ENCODE measurements at places on chromosomes 11 and 22. TPM values are rescaled to one million over a fixed set of nuclear protein-coding genes. Genes with fewer than 3 reads are reported as not detected.

The OR51L1 gene
- not detected for total RNA-seq

The STK33 gene
- 4.0 TPM for total RNA-seq

The OR4D6 gene
- total RNA-seq, result not detected

The OSBP2 gene
- total RNA-seq, result 11.1 TPM

The AGBL2 gene
- 1.2 TPM for total RNA-seq

The OR4A16 gene
- total RNA-seq, result not detected

The GLB1L2 gene
- 2.1 TPM for total RNA-seq

The FAM180B gene
- not detected for total RNA-seq

The KCNE3 gene
- not detected for total RNA-seq

The UCP3 gene
- 1.1 TPM for total RNA-seq
